ENCODE measurements at places on chromosomes 6 and 20.

- no peak for DNase-seq
Observed at GRCh38 chr6:158056804-158057203, 75.1 kb downstream of the SYNJ2 start.

GRCh38 chr20:32526125-32526524 lies 59.0 kb downstream of the NOL4L start:
- DNase-seq: no peak

DNA sequence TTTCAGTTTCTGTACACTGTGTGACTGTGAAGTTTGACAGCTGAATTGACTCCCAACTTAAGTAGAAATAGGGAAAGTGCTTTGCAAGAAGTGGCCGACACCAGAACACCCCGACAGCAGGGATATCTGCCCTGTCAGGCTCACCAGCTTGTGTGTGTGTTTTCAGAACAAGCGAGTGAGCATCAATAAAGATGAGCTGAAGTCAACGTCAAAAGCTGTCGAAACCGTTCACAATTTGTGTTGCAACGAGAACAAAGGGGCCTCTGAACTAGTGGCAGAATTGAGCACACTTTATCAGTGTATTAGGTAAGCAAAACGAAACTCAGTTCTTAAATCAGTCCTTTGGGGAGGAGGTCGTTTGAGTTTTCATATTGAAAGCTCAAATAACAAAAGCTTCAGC lies 10.7 kb downstream of the NELFCD start:
- no peak for DNase-seq

GRCh38 chr6:116011520-116011919 lies 49.2 kb downstream of the FRK start:
- DNase-seq: no peak

- DNase-seq: no peak
Observed at GRCh38 chr20:16351415-16351814, 221.8 kb downstream of the KIF16B start.

DNA sequence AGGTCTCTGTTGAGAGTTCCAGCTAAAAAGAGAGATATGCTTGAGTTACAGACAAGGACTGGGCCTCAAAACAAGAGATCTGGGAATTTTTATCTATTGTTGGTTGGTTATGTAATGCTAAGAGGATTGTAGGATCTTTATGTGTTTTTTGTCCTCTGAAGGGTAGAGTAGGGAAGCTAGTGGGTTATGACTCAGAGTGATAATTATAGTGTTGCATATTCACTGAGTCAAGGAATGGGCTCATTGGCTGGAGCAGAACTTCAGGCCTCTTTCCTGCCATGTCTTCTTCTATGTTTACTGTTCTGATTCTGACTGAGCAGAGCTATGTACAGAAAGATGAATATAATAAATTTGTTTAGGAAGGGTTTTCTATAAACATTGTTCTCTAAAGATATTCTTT lies 66.1 kb upstream of the NOX3 start:
- no peak for DNase-seq

DNA sequence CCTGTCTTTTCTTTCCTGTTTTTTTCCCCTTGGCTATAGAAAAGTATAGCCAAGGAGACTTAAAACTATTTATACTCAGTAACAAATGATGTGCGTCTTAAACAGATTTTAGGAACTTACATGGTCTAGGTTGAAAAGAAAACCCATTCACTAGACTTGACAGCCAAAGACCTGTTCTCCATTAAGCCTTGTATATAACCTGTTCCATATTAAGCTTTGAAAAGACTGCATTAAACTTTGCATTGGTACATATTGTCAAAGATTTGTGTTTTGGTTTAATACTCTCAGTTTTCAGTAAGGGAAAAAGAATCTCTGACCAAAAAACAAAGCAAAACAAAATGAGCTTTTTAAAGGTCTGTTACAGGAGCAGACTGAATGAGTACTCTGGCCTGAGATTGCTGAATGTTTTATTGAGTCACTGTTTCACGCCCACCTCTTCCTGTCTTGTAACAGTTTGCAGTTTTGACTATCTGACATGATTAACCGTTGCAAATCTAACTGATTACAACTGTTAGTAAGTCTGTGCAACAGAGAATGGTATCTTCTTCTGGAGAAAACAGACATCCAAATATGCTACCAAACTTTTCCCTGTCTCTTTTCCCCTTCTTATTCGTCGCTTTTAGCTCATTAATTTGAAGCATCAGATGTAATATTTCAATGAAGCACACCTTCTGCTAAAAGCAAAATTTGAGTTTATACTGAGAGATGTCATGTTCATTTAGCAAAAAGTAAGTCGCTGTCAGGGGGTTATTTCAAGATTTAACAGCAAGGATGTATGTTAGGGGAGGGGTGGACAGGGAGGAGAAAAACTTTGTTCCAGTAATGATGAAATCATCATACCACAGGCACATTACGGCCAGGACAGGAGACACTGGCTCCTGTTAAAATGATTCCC lies 59.1 kb upstream of the SUPT3H start:
- DNase-seq: no peak

GRCh38 chr20:38441916-38442315 lies 6.8 kb upstream of the SNHG17 start:
- DNase-seq: no peak

GRCh38 chr6:129635396-129636130 lies 74.4 kb downstream of the ARHGAP18 start:
- DNase-seq: no peak

DNA sequence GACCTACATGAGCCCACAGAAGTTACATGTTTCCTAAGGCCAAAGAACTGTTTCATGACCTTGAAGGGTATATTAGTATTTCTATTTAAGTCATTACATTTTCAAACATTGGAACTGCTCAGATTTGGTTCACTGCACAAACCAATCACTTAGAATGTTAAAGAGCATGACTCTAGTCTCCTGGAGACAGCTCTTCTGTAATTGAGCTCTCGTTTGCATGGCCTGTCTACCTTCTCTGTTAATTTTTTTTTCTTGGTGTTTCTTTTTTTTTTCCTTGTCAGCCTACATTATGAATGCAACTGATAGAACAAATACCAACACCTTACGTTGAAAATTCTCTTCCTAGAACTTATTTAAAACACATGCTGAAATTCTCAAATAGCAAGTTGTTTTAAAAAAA lies 860.2 kb upstream of the MAP3K7 start:
- DNase-seq: no peak

DNA sequence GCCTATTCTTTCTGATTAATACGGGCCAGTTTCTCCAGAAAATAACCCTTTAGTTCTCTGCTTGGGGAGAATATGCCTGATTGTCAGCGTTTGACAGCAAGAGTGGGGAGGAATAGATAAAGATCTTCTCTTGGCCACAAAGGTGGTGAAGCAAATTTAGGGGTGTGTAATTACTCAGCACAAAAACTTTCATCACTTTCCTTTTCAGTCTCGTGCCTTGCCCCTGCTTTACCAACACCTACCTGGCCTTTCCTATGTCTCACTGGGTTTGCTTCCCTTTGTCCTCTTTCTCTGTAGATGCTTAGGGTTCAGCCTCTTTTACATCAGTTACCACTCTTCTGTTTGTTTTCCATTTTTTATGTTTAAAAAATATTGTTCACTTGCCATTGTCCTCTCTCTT lies 99.2 kb downstream of the MCHR2 start:
- DNase-seq: no peak

DNA sequence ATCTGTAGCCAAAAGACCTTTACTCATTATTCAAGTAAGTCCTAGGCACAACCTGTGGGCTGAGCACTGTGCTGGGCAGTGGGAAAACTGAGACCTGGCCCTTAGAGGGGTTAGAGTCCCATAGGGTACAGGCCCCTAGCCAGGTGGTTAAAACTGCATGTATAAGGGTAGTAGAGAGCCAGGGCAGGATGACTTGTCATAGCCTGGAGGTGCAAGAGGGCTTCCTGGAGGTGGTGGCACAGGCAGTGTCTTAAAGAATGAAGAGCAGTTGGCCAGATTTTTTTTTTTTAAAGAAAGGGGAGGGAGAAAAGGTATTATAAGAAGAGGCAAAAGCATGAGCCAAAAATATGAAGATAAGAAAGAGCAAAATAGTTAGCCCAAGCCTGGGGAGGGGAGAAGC lies 176.6 kb upstream of the KCNK16 start:
- DNase-seq: no peak

GRCh38 chr6:157281570-157281969 lies 41.7 kb downstream of the TMEM242 start:
- DNase-seq: peak; percentile 35

- no peak for DNase-seq
Observed at GRCh38 chr6:142693441-142693840, 251.5 kb downstream of the HIVEP2 start.

DNA sequence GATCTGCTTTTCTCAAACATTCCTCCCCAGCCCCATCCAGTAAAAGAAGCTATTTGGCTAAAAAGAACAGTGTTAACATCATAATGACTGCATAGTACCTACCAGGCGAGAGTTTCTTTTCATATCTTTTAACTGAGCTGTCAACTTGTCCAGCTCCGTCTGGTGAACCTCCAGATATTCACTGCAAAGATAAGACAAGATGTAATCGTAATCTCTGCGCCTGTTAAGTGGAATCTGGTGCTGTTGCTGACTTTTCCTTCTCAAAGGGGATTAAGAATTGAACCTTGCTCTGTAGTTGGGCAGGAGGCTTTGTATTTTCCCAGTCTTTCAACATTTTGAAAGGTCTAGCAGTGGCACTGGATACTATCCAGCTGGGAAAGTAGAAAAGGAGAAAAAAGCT lies 63.0 kb downstream of the RIPOR2 start:
- no peak for DNase-seq

DNA sequence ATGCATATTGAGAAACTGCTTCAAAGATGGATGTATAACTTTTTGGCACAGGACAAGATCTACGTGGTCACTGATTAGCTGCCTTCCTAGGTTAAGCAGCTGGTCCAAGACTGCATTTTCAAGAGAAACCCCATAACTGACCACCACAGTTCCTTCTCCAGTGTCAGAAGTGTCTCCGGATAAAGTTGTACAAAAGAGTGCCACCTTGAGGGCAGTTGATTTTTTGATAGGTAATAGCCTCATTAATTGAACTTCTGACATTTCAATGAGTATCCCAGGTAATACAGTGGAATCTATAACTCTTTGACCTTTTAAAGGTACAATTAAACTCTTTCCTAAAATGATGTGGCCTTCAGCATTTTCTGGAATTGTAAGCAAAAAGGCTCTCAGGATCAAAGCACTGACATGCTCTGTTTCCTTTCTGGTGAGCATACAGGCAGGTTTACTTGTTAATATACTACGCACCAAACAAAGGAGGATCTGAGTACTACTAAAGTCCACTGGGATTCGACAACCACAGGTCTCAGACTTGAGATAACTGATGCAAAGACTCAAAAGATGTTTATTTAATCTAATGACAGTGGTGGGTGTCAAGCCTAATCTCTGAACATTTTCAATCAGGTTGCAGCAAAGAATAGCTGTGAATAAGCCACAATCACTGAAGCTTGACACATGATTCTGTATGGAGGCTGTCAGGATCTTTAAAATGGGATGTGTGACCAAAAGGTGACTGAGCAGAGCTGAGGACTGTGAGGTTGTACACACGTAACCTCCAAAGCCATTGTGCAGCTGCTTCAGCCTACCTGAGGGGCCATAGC lies 21.2 kb downstream of the MKKS start:
- no peak for DNase-seq

DNA sequence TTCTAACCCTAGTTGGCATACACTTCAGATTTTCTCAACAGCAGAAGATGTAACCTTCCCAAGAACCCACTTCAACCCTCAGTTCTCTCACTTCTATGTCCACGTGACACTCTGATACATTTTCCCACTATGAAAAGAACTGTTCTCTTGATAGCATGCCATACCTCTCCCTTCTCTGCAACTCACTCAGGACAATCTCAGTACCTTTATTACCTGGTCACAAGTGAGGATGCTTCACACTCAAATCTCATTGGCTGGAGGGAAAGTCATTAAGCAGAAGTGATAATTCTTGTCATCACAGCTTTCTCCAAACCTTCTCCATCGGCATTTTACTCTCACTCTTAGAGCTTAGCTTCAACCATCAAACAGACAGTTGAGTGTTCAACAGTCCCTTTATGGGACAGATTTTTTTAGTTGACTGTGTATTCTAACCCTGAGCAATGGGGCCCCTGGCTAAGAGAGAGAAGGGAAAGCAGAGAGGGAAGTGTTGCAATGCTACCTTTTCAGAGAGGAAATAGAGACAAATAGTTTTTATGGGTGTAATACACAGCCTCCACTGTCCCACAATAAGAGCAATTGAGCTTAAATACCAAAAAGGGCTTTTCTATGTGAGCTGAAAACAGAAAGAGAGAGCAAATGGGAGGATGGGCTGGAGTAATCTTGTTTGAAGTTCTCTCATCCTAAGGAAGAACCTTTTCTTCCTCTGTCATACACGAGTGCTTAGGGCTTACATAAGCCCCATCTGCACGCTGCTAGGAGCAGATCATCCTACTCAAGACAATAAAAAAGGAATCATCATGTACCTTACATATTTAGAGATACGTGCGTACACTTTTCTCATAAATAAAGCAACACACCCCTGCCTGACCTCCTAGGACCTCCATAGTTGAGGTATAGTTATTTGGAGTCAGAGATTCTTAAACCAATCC lies 16.0 kb downstream of the HLA-DPA1 start:
- DNase-seq: no peak

DNA sequence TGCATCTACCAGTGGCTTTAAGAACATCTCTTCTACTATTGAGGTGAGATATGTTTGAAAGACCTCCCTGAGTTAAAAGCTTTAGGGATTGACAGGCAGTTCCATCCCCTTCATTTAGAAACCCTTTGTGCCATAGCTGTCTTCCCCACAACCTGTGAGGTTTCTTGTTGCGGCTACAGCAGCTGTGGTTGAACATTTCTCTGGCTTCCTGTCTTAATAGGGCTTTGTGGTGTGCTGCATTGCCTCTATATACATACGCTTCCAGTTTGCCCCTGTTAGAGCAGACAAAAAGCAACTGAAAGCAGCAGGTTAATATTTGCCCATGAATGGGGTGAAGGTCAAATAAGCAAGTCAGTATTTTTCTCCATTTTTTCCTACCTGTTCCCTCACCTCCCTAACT lies 210.2 kb downstream of the TMEM200A start:
- peak; percentile 81 for DNase-seq

GRCh38 chr6:150395388-150396009 lies 26.7 kb downstream of the IYD start:
- peak; percentile 84 for DNase-seq

GRCh38 chr6:162251257-162251656 lies 476.3 kb downstream of the PRKN start:
- DNase-seq: no peak

GRCh38 chr6:140134224-140134623 lies 759.8 kb upstream of the CITED2 start:
- DNase-seq: no peak

DNA sequence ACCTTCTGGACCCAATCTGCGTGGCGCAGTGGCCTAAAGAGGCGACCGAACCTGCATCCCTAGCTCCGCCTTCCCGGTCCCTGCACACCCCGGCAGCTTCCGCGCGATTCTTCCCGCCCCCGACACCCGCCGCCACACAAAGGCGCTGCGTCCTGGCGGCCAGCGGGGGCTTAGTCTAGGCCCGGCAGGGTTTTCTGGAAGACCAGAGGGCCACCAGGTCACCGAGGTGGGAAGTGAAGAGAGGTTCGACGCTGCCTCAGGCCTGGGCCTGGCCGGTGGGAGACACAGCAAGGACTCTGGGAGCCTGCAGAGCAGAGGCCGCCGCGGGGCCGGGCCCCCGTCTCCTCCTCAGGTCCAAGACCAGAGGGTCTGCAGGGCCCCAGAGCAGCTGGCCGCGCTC lies 154.9 kb downstream of the OR2B2 start:
- no peak for DNase-seq

GRCh38 chr20:52179331-52180179 lies 12.0 kb downstream of the ZFP64 start:
- DNase-seq: no peak

All from SJCRH30 (cell line).